DND-41 (cell line): ENCODE measurements at places on chromosomes 13 and 19.

DNA sequence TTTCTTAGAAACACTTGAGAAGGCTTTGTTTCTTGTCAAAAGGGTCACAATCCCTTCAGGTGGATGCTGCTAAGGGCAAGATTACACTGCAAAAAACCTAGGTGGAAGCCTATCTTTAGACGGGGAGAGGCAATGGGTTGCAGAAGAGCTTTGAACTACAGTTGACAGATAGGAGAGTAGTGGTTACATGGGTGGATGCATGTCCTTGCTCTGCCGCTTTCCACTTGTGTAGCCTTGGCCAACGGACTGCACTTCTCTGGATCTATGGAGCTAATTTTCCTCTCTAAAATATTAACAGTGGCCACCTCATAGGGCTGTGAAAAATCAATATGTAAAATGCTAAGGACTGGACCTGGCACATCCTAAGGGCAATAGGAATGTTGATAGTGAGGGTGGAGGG lies 980 bp downstream of the BCKDHA start:
- no peak for DNase-seq
- no peaks in the 10 kb centered on the region for H3K27me3 ChIP-seq
- peak overlapping the region; percentile 93 for H3K27ac ChIP-seq
- no peaks in the 10 kb centered on the region for H3K36me3 ChIP-seq

GRCh38 chr13:40187841-40188591 lies 478.4 kb downstream of the FOXO1 start:
- H3K36me3 ChIP-seq = no peaks in the 10 kb centered on the region
- peaks cover 20% of the 10 kb centered on the region for H3K4me1 ChIP-seq
- no peak for DNase-seq
- H3K27me3 ChIP-seq = peaks cover 52% of the 10 kb centered on the region
- no peak overlapping the region for H3K27ac ChIP-seq

DNA sequence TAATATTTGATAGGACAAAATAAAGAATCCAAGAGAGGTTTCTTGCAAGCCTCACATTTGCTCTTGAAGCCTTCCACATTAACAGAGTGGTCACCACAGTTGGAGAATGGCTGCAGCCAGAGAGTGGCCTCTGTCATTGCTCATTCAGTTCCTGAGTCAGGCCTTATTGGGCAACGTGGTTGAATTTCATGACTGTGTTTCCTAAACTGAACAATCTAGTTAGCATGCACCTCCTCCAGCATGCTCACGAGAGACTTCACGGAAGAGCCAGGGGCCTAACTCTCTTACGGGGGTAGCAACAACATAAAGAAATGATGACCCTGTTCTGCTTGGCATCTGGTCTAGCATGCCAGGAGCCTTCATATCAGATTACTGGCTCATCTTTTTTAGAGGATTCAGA lies 9.6 kb upstream of the UBL3 start:
- no peaks in the 10 kb centered on the region for H3K4me1 ChIP-seq
- peaks cover 26% of the 10 kb centered on the region for H3K27me3 ChIP-seq
- H3K27ac ChIP-seq = no peak overlapping the region

GRCh38 chr19:38904581-38905539 lies 5.1 kb downstream of the NFKBIB start:
- H3K4me1 ChIP-seq = peaks cover 18% of the 10 kb centered on the region
- no peak overlapping the region for H3K27ac ChIP-seq
- H3K36me3 ChIP-seq = peaks cover 38% of the 10 kb centered on the region
- DNase-seq = no peak
- no peak overlapping the region for H3K4me3 ChIP-seq

GRCh38 chr13:94153586-94153985 lies 325.9 kb downstream of the DCT start:
- H3K27me3 ChIP-seq = no peaks in the 10 kb centered on the region
- H3K36me3 ChIP-seq = no peaks in the 10 kb centered on the region
- no peak for DNase-seq
- H3K27ac ChIP-seq = no peak overlapping the region

GRCh38 chr19:30492586-30493270 lies 120.5 kb downstream of the ZNF536 start:
- no peak overlapping the region for H3K4me3 ChIP-seq
- H3K27ac ChIP-seq = no peak overlapping the region
- peaks cover 7% of the 10 kb centered on the region for H3K27me3 ChIP-seq

GRCh38 chr19:1568320-1569019 lies at the start of gene MEX3D:
Gene MEX3D, minus strand, starts transcription at chr19:1568325. Its CDS starts 267 bp downstream, at chr19:1568058.
- H3K27ac ChIP-seq = peak within 1 kb of the TSS; percentile 57
- peaks cover 29% of the 10 kb centered on the region for H3K4me1 ChIP-seq
- peak; percentile 78 for DNase-seq
- H3K36me3 ChIP-seq = 0 out of 2 replicates have a peak, but pooled peaks cover 7% of the 10 kb centered on the region
- no peaks in the 10 kb centered on the region for H3K27me3 ChIP-seq

DNA sequence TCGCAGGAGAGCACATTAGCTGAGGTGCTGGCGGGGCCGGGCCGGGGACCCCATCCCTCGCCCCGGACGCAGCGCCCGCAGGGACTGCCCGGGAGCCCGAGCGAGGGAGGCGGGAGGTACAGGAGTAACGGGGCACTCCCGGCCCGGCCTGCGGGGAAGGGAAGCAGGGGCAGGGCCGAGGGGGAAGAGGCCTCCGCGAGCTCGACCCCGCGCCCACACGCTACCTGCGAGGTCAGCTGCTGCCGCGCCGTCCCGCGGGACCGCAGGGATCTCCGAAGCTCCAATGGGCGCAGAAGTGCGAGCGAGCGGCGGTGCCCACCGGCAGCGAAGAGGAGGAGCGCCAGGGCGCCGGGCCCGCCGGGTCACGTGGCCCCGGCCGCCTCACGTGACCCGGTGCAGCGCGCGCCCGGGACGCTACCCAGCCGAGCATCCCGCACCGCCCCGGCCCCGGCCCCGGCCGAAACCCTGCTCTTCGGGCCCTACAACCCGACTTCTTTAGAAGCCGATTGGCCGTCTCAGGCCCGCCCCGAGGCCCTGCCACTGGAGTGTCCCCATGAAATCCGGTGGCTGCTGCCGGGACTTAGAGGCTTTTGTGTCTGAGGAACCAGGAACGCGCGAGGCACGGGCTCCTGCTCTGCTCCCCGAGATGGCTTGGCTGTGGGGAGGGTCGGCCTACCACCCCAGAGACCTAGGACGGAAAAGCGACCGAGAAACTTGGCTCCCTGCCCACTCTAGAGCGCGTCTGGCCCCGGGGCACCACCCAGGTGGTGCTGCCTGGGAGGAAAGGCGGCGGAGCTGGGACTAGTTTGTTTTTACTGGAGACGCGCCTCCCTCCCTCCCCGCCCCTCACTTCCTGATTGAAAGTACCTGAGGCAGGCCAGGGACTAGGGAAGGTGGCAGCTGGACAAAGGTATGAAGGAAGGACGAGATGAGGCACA lies at the start of gene RCBTB1:
RCBTB1 (minus strand) TSS at position 339 of the 938 bp plus-strand sequence. CDS start 18,279 bp downstream, outside the sequence.
- peak within 1 kb of the TSS; percentile 84 for H3K27ac ChIP-seq
- peaks cover 34% of the 10 kb centered on the region for H3K4me1 ChIP-seq
- no peaks in the 10 kb centered on the region for H3K27me3 ChIP-seq
- peak within 1 kb of the TSS; percentile 93 for H3K4me3 ChIP-seq
- H3K36me3 ChIP-seq = peaks cover 18% of the 10 kb centered on the region

- no peaks in the 10 kb centered on the region for H3K27me3 ChIP-seq
- no peaks in the 10 kb centered on the region for H3K4me1 ChIP-seq
- H3K4me3 ChIP-seq = no peak overlapping the region
- H3K36me3 ChIP-seq = no peaks in the 10 kb centered on the region
- no peak overlapping the region for H3K27ac ChIP-seq
Measured at GRCh38 chr19:11422163-11423065, 3.3 kb upstream of the RGL3 start.

- H3K27me3 ChIP-seq = peaks cover 18% of the 10 kb centered on the region
- DNase-seq = peak; percentile 17
- peaks cover 7% of the 10 kb centered on the region for H3K4me1 ChIP-seq
- no peak overlapping the region for H3K27ac ChIP-seq
- no peaks in the 10 kb centered on the region for H3K36me3 ChIP-seq
- H3K4me3 ChIP-seq = no peak overlapping the region
Measured at GRCh38 chr19:50820549-50821247, 2.9 kb downstream of the KLK1 start.

DNA sequence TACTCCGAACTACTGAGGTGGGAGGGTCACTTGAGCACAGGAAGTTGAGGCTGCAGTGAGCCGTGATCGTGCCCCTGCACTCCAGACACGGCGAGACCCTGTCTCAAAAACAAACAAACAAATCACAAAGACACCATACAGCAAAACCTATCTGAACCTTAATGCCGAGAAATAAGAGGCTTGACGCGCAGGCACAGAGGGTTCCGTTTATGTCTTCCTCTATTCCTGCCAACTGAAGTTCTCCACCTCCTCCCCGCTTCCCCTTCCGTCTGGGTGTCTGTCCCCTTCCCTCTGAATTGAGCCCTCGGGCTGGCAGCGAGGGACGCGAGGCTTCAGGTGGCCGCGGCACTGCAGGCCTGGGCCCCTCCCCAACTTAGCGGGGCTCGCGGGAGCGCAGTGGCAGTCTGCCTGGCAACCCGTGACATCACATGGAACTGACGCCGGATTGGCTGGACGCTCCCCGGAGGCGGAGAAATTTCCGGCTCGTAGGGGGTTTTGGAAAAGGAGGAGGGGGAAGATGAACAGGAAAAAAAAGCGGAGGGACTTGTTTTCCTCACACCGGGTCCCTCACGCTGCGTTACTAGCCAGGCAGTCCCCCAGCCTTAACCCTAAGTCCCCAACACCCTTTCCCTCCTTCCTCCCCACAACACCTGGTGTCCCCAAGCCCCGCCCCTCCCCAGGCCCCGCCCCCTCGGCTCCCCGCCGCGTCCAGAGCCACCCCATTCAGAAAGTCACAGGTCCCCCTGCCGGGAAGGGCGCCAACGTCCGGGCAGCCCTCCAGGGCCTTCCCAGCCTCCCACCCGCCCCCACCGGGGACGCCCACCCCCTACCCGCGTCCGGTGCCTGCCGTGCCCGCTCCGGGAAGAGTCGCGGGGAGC lies 1.1 kb upstream of the MYBPC2 start:
- peak overlapping the region; percentile 3; the same call in 1 of the 2 replicates for H3K27ac ChIP-seq
- no peaks in the 10 kb centered on the region for H3K36me3 ChIP-seq
- peak overlapping the region; percentile 12; the same call in 1 of the 2 replicates for H3K4me3 ChIP-seq
- no peaks in the 10 kb centered on the region for H3K27me3 ChIP-seq
- H3K4me1 ChIP-seq = peaks cover 15% of the 10 kb centered on the region

- peaks cover 32% of the 10 kb centered on the region for H3K4me1 ChIP-seq
- peak overlapping the region; percentile 70 for H3K4me3 ChIP-seq
- peaks cover 5% of the 10 kb centered on the region for H3K27me3 ChIP-seq
- H3K36me3 ChIP-seq = peaks cover 5% of the 10 kb centered on the region; the same call in 1 of the 2 replicates
Measured at GRCh38 chr19:10270180-10270615, 722 bp upstream of the ICAM1 start.

DNA sequence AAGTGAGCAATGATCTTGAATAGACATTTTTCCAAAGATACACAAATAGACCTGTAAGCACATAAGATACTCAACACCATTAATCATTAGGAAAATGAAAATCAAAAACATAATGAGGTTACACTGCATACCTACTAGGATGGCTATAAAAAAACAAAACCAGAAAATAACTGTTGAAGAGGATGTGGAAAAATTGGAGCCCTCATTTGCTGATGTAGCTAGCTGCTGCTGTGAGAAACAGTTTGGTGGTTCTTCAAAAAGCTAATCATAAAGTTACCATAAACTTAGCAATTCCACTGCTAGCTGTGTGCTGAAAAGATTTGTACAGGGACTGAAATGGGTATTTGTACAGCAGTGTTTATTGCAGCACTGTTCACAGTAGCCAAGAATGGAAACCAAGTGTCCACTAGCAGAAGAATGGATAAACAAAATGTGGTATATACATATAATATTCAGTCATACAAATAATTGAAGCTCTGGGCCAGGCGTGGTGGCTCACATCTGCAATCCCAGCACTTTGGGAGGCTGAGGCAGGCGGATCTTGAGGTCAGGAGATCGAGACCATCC lies 46.2 kb downstream of the PDS5B start:
- 0 out of 2 replicates have a peak, but pooled peaks cover 3% of the 10 kb centered on the region for H3K4me1 ChIP-seq
- no peak for DNase-seq
- H3K27me3 ChIP-seq = no peaks in the 10 kb centered on the region

GRCh38 chr13:91153372-91153771 lies 194.1 kb upstream of the MIR17HG start:
- H3K27ac ChIP-seq = no peak overlapping the region
- H3K4me3 ChIP-seq = no peak overlapping the region
- no peaks in the 10 kb centered on the region for H3K36me3 ChIP-seq
- H3K4me1 ChIP-seq = no peaks in the 10 kb centered on the region

GRCh38 chr19:33413426-33413725 lies 39.9 kb downstream of the CEBPG start:
- no peaks in the 10 kb centered on the region for H3K36me3 ChIP-seq
- no peak overlapping the region for H3K4me3 ChIP-seq
- H3K27ac ChIP-seq = no peak overlapping the region
- H3K27me3 ChIP-seq = no peaks in the 10 kb centered on the region
- H3K4me1 ChIP-seq = no peaks in the 10 kb centered on the region

GRCh38 chr13:24271601-24272451 lies 37.6 kb upstream of the C1QTNF9 start:
- H3K36me3 ChIP-seq = no peaks in the 10 kb centered on the region
- peak; percentile 75 for DNase-seq
- peak overlapping the region; percentile 7; the same call in 1 of the 2 replicates for H3K4me3 ChIP-seq
- H3K27me3 ChIP-seq = no peaks in the 10 kb centered on the region
- peak overlapping the region; percentile 96 for H3K27ac ChIP-seq
- peaks cover 61% of the 10 kb centered on the region for H3K4me1 ChIP-seq

GRCh38 chr13:28435917-28436316 lies 59.0 kb downstream of the FLT1 start:
- no peaks in the 10 kb centered on the region for H3K36me3 ChIP-seq
- no peak for DNase-seq
- H3K4me3 ChIP-seq = no peak overlapping the region
- peaks cover 25% of the 10 kb centered on the region for H3K4me1 ChIP-seq
- H3K27ac ChIP-seq = no peak overlapping the region

DNA sequence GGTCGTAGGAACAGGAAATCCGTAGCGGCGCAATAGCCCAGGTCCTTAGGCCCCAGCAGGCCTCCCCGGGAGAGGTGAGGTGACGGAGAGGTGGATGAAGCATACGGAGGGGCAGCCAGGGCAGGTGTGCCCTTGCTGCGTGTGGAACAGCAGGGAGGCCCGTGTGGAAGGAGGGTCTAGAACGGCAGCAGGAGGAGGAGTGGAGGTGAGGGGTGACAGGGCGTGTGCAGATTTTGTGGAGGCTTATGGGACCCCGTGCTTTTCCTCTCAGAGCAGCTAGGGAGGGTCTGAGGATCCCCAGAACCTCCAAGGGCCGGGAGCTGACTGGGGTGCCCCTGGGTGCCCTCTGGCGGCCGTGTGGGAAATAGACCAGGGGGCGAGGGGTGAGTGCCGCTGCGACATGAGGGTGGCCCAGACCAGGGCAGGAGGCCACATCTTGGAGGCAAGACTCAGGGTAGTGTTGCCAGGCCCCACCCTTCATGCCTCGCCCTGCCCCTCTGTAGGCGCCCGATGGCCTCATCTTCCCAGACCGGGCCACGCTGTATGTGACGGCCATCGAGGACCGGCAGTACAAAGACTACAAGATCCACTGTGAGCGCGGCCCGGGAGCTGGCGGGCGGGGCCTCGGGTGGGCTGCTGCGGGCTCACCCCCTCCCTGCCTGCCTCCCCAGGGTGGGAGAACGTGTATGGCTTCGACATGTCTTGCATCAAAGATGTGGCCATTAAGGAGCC lies 5.0 kb upstream of the ADM5 start:
- no peaks in the 10 kb centered on the region for H3K27me3 ChIP-seq
- H3K27ac ChIP-seq = no peak overlapping the region
- no peak for DNase-seq
- H3K36me3 ChIP-seq = peaks cover 91% of the 10 kb centered on the region
